Activated T-helper 17 cell treated with anti-CD3 and anti-CD28 coated beads, Interleukin-2, amount 50 U/mL, for 72 hours (primary cell): ENCODE measurements at places on chromosomes 1 and 21. TPM values are rescaled to one million over a fixed set of nuclear protein-coding genes. Genes with fewer than 3 reads are reported as not detected.

DNA sequence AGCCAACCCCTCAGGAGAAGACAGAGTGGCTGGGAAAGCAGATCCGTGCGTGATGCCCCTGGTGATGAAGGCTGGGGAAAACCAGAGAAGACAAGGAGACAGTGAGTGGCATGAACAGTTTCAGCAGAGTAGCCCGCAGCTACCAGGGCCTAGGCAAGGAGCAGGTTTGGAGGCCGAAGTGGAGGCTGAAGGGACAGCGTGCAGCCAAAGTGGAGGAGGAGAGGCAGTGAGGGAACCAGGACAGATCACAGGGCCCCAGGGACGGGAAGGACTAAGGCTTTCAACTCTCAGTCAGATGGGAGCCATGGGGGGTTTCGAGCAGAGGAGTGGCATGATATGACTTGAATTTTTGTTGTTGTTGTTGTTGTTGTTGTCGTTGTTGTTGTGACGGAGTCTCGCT is 59.9 kb upstream of the SELENON start:
- no peak for ATAC-seq

RGS18 gene
- total RNA-seq = 0.43 TPM

ACOT7 gene
- 96.3 TPM for total RNA-seq

- ATAC-seq = no peak
These were observed 393.7 kb downstream of the HLX start for GRCh38 chr1:221272940-221273339.

CAPZB gene
- 399 TPM for total RNA-seq
